Activated effector memory CD4-positive, alpha-beta T cell treated with anti-CD3 and anti-CD28 coated beads, Interleukin-2, amount 50 U/mL, for 16 hours (primary cell): ENCODE measurements at places on chromosomes 1 and 21.

DNA sequence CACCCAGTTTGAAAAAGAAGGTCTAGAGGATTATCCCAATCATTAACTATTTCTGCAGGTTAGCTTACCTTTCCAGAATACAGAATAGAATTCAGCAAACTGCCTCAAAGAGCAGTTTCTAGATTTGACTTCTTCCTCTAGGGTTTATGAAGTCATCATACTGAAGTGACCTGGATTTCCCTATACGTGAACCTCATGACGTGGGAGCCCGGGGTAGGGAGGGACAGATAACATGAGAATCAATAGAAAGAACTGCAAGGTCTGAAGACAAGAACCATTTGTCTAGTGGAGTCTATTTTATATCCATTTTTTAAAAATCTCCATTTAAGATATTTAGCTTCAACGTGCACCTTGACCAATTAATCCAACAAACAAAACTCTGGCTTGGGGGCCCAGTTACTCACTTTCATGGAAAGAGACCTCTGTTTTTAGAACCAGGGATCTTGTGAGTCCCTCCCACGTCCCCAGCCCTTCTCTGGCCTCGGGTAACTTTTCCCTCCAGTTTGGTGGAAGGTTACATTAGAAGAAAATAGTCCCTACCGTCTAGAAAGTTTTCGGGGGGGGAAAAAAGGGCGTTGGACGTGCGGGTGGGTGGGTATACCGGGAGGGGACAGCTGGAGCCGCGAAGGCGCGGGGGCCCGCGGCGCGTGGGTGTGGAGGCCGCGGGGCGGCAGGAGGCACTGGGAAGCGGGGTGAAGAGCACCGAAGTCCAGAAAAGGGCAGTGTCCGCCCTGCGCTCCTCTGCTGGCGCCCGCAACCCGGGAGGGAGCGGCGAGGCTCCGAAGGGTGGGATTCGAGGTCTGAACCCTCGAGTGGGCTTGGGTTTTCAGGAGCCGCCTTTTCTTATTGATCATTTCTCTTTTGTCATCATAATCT lies 13.8 kb upstream of the POGZ start:
- peak; percentile 65 for DNase-seq

GRCh38 chr1:179327196-179327595 lies 33.6 kb downstream of the SOAT1 start:
- DNase-seq, result no peak

DNA sequence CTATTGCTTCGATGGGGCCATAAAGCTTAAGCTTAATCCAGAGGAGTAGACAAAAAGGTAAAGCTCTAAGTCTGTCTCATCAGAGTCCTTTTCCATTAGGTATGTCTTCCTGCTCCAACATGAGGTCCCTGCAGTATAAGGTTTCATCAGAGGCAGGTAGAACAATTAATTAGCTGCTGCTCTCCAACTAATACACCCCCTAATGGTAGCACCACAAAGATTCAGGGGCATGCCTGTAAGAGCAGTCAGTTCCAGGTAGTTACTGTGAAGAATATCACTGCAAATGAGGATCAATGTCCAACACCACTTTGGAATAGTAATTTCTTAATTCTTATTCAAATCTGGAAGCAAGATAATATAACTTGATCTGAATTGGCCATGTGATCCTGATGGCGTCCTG lies 160.3 kb upstream of the ESRRG start:
- DNase-seq, result no peak

- no peak for DNase-seq
These were observed 9.0 kb upstream of the RUNX1 start for GRCh38 chr21:35058058-35058457.

- no peak for DNase-seq
These were observed 166.3 kb downstream of the DUSP10 start for GRCh38 chr1:221575605-221576004.

DNA sequence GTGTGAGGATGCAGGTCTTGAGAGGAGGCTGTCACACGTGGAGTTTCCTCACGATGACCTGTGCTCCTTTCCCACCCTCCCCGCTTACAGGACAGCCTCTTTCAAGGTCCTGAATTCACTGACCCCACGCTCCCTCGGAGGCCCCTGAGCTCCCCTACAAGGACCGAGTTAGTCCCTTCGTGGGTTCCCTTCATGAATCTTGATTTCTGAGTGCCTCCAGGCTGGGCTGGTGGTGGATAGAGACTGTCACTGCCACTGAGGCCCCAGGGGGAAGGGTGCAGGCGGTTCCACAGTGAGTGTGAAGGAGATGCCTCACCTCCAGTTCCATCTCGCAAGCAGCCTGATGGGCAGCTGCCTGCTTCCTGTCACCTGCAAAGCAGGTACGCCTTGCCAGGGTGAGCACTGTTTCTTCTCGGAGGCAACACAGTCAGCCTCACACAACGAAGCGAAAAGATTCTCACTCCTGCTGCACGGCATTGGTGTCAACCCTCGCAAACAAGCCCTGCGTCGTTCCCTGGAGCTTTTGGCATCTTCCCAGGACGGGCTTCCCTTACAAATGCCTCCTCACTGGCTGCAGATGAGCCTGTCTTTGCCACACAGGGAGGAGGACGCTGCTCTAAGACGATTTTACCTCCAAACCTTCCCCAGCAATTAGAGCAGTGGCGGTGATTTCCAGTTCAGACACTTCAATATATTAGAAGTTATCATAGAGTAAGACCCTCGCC lies 26.7 kb upstream of the PCP4 start:
- DNase-seq, result no peak
